ENCODE measurements at places on chromosomes 11 and 22.
A peak's percentile ranks its signal among the peaks of the same experiment; 100 is the strongest.

DNA sequence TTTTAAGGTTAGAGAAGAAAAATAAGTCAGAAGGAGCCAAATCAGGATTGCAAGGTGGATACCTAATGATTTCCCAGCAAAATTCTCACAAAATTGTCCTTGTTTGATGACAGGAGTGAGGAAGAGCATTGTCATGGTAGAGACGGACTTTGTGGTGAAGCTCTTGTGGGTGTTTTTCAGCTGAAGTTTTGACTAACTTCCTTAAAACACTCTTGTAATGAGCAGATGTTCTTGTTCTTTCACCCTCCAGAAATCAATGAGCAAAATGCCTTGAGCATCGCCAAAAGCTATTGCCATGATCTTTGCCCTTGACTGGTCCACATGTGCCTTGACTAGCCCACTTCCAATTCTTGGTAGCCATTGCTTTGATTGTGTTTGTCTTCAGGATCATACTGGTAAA is 20.0 kb downstream of the CALCB start:
- no peak for DNase-seq

DNA sequence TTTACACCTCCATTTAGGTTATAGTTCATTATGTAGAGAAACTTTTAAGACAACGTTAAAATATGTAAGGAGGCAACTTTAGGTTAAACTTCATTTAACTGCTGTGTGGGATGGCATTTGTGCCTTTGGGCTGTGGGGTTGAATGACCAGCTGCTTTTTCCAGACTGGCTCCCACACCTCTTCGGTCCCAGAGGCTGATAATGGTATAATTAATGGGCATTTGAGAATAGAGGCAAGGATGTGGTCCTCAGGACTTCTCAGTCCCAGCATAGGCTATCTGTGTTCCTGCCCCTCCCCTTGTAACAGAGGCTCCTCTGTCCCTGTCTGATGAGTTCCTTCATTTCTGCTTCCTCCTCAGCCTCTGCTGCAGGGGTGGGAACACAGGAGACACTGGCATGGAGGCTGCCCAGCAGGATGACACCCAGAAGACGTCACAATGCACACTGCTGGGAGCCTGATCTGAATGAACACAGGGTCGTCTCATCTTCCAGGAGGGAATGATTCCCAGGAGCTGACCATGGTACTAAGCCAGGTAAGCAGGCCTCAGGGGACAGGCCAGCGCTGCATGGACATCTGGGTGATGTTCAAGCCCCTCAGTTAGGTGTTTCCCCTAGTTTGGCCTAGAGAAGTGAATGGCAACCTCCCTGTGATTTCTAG is 17.1 kb upstream of the GNAZ start:
- no peak for DNase-seq

GRCh38 chr22:44718418-44718817 is 16.4 kb downstream of the PRR5 start:
- DNase-seq: no peak

DNA sequence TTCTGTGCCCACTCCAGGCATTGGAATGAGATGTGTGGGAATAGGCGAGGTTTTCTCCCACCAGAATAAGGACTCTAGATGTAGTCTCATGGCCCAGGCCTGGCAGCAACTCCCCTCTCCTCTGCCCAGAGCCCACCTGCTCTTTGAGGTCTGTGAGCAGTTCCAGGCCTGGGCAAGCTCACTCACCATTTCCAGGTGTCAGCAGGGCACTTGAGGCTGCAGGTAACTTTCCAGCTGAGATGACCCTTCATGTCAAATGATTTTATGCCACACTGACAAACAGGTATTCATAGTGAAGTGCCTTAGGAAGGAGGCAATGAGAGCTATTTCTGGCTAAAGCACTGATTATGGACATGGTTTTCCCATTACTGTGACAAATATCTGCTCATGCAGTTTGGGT is 123.3 kb upstream of the CCDC90B start:
- DNase-seq: no peak

- no peak for DNase-seq
These were observed 28.4 kb downstream of the ARHGAP32 start for GRCh38 chr11:129163714-129164164.

GRCh38 chr11:69925366-69926196 is 106.4 kb upstream of the FGF3 start:
- DNase-seq: no peak

- no peak for DNase-seq
These were observed 19.5 kb downstream of the MRGPRD start for GRCh38 chr11:68961245-68961644.

DNA sequence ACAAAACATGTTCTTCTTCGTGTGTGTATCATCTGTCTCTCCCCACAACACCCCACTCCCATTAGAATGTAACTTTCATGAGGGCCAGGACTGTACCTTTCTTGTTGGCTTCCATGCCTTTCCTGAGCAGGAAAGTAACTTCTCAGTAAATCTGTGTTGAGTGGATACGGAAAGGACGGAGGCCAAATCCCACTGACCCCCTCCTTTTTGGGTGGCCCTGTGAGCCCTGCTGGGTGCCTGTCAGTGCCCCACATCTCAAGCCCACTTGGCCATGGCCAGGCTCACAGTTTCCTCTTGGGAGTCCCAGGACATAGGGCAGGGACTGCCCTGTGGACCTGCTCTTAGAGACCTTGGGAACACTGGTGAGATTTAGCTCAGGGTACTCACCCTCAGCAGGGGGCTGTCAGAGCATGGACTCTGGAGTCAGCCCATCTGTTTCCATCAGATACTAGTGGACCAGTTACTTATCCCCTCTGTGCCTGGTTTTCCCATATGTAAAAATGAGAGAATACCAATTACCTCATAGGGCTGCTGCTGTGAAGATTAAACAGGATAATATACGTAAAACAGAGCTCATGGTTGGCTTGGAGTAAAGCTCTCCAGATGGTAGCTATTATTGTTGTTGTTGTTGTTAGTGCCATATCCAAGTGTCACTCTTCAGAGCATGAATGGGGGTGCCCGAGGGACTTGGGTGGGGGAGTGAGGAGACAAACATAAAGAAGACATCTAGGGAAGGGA is 1.0 kb upstream of the C11orf96 start:
- no peak for DNase-seq

GRCh38 chr11:118895093-118896039 is 11.7 kb downstream of the CXCR5 start:
- DNase-seq: no peak

- no peak for DNase-seq
These were observed 1013.0 kb downstream of the OPCML start for GRCh38 chr11:132519241-132519815.

- DNase-seq: peak; percentile 17
These were observed 11.0 kb upstream of the MS4A6A start for GRCh38 chr11:60193687-60194433.

DNA sequence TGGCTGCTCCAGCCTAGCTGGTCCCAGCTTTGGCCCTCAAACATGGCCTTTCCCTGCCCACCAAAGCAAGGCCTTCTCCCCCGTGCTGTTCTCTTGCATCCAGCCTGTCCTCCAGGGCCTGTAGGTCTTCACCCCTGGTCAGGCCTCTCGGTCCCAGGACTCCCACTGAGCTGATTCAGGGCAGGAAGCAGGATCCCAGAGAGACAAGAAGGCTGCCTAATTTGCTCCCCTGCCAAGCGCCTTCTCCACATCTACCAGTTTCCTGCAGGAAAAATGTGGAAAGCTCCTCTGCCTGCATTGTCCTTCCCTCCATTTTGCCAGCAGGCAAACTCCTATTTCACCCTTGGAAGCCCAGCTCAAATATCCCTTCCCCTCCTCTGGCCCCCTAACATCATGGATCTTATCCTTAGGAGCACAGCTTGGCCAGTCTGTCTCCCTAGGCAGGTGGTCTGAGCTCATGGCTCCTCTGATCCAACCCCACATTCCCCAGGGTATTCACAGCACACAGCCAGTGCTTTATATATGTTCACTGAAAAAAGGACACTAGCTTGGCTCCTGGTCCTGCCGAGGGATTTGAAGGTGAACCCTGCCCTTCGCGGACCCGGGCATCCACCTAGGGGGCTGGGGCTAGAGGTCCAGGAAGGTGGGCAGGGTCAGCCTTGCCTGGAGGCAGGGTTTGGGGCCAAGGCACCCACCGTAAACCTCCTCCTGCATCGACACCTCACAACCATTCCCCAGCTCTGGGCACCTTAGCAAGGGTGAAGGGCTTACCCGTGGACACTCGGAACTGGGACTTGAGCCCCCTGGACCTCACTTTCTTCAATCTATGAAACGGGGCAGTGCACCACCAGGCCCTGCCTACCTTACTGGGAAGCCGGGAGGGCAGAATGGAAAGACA is 968 bp downstream of the RHBDD3 start:
- DNase-seq: no peak

DNA sequence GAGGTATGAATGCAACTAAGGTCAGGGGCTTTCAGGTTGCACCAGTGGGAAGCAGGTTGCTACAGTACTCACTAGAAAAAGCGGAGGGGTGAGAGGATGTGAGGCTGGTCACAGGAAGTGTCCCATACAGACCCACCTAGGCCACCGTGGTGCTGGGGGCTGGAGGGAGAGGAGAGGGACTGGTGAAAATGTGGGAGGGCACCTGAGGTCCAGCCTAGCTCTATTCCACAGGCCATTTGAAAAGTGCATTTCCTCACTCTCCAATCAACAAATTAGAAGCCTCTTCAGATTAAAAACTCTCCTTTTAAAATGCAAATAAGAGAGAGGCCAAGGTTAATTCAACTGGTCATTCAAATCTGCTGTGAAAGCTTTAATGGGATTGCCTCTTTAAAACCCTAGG is 38.6 kb upstream of the NCAM1 start:
- no peak for DNase-seq

GRCh38 chr11:133955081-133955891 is 1.5 kb downstream of the IGSF9B start:
- no peak for DNase-seq

DNA sequence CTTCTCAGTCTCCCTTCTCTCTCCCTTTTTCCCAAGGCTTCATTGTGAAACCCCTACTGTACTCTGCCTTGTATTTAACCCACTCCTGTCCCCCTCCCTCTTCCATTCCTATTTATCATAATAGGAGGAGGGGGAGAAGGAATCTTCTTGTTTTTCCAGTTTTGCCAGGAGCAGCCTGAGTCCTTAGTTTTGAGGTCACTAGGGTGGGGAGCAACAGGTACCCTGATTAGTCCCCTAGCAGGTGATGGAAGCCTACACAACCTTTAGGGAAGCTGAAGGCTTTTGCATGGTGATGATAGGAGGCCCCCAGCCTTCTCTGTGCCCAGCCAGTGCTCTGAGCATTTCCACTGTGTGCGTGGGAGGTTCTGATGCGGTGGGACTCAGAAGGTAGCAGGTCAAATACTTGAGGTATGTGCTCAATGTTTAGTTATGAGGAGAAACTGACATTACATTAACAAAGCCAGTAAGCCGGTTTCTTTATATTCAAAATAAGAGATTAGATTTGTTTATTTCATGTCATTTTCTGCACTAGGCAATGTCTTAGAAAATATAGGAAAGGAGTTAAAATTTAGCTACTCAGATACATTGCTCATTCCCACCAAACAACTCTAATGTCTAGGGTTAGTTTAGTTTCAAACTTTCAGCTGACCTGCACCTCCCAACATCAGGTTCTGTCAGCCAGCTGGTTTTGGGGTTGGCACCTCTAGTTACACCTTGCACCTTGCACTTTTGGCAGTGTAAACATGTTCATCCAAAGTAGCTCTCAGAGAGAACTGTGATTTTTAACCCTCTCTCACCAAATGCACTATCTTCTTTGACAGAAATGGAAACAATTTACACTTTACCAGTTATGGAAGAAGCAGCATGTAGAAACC is 26.0 kb downstream of the PARVA start:
- DNase-seq: no peak

- DNase-seq: no peak
These were observed 6.0 kb upstream of the UCP3 start for GRCh38 chr11:74014880-74015279.

- no peak for DNase-seq
These were observed 45.0 kb upstream of the MPPED2 start for GRCh38 chr11:30631148-30631547.

DNA sequence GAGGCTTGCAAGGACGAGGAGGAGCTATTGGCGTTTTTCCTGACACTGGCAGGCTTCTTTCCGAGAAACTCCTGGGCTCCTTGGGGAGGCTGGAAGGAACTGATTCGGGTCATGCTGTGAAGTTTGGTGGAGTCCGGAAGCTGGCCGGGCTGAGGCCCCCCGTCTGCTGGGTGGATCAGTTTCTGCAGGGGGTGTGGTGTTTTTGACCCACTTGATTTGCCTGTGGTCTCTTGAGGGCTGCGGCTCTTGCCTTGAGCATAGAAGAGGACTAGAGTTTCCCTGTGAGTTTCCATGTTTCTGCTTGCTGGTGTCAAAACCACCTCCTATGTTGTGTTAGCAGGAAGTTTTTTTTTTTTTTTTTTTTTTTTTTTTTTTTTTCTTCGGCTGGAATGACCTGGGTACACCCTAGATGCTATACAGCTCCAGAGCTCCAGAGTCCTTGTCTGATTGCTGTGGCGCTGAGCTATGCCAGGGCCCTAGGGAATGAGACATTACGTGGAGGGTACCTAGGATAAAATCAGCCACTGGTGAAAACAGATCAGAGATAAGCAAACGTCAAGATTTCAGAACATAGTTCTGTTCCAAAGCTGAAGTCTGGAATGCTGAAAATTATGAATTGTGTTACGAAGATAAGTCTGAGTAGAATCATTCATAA is 728 bp downstream of the TBC1D22A start:
- DNase-seq: no peak

DNA sequence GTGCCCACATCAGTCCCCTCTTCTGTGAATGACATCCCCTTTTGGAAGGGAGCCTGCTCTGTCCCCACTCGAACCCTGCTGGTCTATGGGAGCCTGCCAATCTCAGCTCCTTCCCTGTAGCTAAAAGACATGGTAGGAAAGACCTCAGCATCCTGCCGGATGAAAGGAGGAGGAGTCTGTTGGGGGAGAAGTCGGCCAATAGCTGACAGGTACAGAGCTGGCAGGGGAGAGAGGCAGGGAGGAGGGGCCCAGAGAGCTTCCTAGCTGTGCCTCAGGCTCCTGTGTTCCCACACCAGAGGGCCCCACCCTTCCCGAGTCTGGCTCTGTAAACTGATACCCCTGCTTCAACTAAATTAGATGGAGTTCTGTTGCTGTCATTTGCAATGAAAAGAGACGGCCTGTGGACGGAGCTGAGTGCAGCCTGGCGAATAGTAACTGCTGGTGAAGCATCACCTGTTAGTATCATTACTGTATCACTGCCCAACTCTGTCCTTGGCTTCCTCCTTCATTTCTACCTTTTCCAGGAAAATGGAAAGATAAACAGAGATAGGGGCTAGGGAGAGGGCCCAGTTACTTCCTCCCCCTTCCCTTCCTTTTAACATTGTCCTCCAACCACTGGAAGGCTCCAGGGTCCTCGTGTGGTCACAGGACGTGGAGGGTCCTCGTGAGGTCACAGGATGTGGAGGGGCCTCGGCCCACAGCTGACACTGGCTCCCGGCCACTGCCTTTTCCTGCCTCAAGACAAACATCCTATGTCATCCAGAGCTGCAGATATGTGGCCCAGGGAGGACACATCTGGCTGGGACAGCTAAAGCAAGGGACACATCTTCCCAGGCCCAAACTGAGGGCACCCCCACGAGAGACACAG is 15.1 kb downstream of the FXYD6 start:
- DNase-seq: no peak

GRCh38 chr11:117959438-117960149 is 26.6 kb upstream of the IL10RA start:
- DNase-seq: no peak
